ENCODE measurements at places on chromosomes 7 and 10.

GRCh38 chr10:127889605-127890195 is 3.0 kb downstream of the CLRN3 start:
- DNase-seq: no peak

- no peak for DNase-seq
Observed at GRCh38 chr10:127168261-127168660, 28.1 kb downstream of the INSYN2A start.

GRCh38 chr10:69855346-69856111 is 53.8 kb downstream of the COL13A1 start:
- no peak for DNase-seq

DNA sequence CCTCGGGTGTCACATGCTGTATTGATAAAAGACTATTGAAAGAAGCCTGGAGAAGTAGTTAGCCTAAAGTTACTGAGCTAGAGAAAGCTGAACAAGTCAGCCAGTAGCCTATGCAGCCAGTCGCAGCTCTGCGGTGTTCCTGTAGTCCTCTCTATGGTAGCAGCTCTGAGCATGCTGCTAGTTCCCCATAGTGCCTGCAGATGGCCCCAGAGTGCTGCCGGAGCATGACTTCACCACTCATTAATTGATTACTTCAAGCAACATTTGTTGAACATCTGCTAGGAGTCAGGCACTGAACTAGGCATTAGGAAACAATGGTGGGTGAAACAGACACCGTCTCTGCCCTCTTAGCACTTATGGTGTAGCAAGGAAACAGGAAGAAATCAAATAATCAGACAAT is 422.7 kb downstream of the SORCS3 start:
- DNase-seq: no peak

GRCh38 chr7:43229801-43230200 is 117.4 kb downstream of the HECW1 start:
- no peak for DNase-seq

- DNase-seq: no peak
Observed at GRCh38 chr10:107577221-107577620, 412.7 kb upstream of the SORCS1 start.

- DNase-seq: no peak
Observed at GRCh38 chr10:110002801-110003523, 4.8 kb upstream of the ADD3 start.

DNA sequence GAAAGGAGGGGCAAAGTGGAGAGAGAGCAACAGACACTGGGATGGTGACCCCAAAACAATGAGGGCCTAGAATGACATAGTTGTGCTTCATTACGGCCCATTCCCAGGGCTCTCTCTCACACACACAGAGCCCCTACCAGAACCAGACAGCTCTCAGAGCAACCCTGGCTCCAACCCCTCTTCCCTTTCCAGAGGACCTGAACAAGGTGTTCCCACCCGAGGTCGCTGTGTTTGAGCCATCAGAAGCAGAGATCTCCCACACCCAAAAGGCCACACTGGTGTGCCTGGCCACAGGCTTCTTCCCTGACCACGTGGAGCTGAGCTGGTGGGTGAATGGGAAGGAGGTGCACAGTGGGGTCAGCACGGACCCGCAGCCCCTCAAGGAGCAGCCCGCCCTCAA is 20.7 kb downstream of the PRSS2 start:
- DNase-seq: no peak

DNA sequence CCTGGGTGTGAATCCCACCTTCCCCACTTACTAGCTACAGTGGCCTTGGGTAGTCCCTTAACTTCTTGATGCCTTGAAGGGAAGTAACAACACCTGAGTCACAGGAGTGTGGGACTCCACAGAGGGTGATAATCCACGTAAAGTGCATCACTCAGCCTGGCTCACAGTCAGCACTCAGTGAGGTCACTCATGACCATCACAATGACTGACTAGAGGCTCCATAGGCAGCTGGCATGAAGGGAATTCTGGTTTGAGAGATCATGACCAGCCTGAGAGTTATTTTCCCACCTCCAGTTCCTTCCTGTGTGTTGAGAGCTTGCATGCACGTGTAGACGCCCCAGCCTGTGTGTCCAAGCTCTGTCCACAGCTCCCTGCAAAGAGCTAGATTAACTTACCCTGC is 34.8 kb downstream of the NEUROG3 start:
- DNase-seq: no peak

DNA sequence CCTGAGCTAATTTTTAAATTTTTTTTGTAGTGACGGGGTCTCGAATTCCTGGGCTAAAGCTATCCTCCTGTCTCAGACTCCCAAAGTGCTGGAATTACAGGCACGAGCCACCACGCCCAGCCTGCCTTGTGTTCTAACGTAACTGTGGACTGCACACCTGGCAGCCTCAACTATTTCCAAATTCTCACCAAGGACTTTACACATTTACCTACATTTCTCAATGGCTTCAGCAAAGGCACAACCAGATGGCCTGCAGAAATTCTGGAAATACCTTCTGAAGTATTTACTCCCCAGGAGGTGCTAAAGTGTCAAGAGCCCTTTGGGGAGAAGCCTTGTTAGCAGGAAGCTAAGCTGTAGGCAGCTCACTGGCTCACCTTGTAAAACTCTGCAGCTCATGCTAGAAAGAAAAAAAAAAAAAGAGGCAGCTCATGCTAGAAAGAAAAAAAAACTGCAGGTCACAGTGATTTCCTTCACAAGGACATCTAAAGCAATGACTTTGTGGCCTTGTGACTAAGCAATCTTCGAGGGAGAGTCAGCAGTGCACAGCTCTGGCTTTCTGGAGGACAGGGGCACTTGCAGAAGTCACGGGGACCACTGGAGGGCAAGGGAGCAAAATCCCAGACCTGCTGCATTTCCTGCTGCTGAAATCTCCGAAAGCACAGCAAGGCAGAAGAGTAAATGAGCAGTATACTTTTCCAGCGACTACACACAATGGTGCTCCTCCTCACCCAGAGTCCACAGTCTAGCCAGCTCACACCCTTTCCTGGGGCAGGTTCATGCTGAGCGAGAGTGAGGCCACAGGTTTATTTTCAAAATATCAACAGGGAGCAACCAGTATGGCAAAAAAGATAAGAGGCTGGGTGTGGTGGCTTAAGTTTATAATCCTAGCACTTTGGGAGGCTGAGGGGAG is 40.4 kb downstream of the BAIAP2L1 start:
- no peak for DNase-seq

- no peak for DNase-seq
Observed at GRCh38 chr10:131915990-131916766, 15.4 kb downstream of the PPP2R2D start.

DNA sequence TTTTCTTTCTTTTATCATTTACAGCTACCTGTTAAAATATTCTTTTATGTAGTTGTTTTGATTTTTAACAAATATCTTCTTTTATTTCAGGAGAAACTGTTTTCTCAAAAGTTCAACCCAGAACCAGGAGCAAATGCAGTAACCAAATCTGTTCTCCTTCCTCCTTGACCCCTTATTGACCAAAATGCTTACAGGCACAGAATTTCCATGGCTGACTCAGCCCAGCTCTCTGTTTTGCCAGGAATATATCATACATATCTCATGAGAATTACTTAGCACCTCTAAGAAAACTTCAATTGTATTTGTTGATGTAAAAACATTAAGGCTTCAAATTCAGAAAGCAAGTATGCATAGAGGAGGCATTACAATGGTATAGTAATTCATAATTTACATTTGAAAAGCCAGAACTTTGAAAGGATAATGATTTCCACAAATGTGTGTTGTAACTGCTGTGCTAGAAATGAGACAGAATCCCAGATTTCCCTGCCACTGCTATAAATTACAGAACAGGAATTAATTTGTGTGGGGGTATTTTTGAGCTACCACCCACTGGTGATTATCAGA is 2.2 kb downstream of the GSAP start:
- DNase-seq: no peak

DNA sequence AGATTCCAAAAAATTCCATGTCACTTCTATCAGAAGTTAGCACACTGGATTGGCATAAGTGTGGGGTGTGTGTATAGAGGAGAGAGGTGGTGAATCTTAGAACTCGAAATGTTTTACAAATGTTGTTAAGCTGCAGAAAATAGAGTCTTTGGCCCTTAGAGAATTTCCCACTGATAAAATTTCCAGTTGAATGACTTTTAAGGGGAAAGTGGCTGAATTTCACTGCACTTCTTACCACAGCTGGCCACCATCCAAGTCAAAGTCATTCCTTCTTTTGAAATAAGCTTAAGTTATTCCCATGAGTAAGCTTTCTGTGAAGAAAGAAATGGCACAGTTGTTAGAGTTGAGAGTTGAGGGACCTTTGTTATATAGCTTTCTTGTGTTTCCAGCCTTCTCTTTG is 13.9 kb downstream of the VCL start:
- no peak for DNase-seq

GRCh38 chr10:88059190-88059589 is 195.8 kb downstream of the PTEN start:
- DNase-seq: no peak
